ENCODE measurements at places on chromosomes 2 and 18. TPM values are rescaled to one million over a fixed set of nuclear protein-coding genes. Genes with fewer than 3 reads are reported as not detected.

DNA sequence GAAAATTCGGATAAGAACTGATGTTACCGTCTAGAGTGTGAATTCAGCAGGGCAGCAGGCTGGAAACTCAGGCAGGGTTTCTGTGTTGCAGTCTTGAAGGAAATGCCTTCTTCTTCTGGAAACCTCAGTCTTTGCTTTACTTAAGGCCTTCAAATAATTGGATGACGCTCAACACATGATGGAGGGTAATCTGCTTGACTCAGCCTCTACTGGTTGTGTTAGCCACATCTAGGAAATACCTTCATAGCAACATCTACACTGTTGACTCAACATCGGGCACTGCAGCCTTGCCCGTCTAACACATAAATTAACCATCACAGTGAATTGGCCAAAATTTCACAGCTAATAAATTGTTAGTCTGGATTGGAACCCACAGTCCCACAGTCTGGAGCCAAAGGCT, 37.2 kb downstream of the YPEL5 start:
- no peak for DNase-seq

Gene BOLL
- not detected for total RNA-seq

- no peak for DNase-seq
These were observed 185.5 kb downstream of the SEPTIN10 start for GRCh38 chr2:109428281-109428680.

GRCh38 chr2:193810533-193810932, 1615.8 kb upstream of the TMEFF2 start:
- no peak for DNase-seq

- DNase-seq, result peak; percentile 100
These were observed 64.3 kb downstream of the BABAM2 start for GRCh38 chr2:27954771-27955383.

Gene CNGA3
- not detected for total RNA-seq

DNA sequence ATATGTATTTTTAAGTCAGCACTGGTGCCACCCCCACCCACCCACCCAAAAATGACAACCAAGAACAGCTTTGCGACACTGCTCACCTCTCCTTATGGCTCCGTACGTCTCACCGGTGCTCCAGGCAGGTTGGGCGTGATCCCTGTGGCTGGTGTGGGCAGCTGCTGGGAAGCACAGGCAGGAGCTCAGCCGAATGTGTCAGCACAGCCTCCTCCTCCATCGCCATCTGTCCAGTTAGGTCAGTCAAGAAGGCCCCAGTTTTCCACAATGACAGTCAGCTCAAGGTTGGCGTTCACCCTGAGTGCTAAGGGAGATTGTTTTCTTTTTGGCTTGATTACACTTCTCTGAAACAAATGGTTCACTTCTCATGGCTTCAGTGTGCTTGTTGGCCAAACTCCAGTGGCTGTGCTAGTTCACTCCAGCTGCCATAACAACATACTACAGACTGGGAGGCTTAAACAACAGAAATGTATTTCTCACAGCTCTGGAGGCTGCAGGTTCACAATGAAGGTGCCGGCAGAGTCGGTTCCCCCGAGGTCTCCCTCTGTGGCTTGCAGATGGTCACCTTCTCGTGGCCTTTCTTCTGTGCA, 30.2 kb downstream of the AMER3 start:
- DNase-seq, result no peak

Gene SCLY
- total RNA-seq, result 26.3 TPM

- no peak for DNase-seq
These were observed 15.9 kb downstream of the SERPINE2 start for GRCh38 chr2:224023188-224023587.

DNA sequence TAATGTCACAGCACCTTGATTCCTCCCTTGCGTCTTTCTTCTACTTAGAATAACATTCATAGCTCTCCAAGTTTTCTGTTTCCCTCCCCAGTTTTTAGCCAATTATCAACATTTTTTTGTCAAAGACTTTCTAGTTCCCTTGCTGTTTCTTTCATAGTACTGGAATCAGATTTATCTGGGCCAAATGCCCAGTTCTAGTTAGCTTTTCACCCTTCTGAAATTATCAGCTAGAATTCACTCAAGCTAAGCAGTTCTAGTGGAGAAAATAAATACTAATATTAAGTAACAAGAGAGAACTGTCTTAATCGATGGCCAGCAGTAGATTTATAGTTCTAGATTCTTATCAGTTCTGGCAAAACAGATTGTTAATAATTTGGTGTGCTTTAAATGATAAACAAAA, 36.2 kb downstream of the EFEMP1 start:
- DNase-seq, result no peak

DNA sequence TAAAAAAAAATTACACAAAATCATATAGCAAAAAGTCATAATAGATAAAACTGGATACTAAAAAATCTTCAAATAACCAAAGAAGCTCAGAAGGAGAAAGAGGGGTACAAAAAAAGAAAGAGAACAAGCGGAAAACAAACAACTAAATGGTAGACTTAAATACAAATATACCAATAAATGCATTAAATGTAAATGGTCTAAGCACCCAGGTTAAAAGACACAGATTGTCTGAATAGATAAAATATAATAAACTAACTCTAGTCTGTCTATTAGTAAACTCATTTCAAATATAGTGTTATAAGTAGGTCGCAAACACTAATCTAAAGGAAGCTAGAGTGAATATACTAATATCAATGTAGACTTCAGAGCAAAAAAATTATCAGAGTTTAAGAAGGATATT, 357.4 kb downstream of the METTL4 start:
- no peak for DNase-seq

DNA sequence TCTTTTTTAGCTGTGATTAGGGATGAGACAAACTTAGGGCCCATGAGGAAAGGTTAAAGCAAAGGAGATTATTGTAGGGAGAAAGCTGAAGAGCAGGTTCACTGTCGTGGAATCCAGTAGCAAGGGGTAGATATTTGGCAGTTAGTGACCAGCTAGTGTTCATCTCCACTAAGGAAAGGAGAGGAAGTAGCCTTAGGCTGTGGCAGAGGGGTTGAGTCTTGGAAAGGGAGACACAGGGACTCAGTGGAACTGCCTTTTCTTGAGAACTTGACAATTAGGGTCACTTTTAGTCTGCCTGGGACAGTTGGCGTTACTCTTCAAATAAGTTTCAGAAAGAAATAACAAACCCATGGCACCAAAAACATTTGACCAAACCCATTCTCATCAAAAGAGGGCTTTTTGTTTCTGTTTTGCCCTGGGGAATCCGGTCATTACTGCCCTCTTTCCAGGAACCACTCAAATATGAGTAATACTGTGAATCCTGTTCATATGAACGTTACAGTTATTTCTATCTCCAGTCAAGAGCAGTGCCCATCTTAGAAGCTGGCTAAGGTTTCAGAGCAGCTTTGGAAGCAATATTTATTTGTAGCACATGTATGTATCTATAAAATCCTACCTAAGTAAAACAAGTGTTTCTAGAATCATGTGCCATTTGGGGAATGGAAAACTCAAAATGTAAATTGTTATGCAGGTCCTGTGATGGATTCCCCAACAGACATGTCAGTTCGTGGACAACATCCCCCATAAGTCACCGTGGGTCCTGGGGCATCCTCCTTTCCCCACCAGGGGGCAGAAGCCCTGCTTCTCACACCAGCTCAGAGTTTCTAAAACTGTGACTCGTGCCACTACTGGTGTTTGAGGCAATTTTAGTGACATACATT, 77.3 kb upstream of the PHLPP1 start:
- peak; percentile 56 for DNase-seq

DNA sequence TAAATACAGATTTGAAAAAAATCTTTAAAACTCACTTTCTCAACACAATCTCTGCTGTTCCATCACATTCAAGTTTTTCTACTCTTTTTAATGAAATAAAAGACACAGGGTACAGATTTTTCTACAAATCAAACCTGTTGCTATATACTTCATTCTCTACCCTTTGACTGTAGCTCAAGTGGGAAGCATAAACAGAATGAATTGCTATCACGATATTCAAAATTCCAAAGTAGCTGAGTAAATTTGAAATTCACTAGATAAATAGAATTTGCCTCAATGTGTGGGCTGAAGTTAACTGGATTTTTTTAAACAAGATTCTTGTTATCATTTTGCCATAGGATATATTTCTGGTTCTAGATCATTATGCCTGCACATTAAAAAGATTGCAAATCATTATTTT, 185.9 kb downstream of the ZNF521 start:
- no peak for DNase-seq
